ENCODE measurements at places on chromosomes 2 and 18. TPM values are rescaled to one million over a fixed set of nuclear protein-coding genes. Genes with fewer than 3 reads are reported as not detected.

CYP27C1 gene
- polyA plus RNA-seq, result 0.97 TPM

DNA sequence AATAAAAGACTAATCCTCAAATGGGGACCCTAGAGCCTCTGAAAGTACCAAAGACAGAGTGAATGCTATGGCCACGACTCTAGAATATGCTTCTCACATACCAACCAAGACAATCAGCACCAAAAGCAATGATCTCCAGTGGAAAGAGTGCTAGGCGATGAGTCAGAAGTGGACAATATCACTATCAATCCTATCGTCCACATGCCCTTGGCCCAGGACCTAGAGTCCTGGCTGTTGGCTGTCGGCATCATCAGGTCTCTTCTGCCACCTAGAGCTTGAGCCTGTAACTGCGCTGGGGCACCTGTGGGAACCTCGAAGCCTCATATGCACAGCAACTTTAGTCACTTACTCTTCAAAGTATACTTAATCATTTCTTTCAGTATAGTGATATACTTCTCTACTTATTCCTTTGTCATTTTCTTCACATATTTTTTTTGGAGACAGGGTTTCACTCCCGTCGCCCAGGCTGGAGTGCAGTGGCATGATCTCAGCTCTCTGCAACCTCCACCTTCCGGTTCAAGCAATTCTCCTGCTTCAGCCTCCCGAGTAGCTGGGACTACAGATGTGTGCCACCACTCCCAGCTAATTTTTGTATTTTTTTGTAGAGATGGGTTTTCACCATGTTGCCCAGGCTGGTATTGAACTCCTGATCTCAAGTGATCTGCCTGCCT is 29.7 kb downstream of the NOL10 start:
- DNase-seq, result peak; percentile 88

GRCh38 chr2:98726205-98726604 is 4.7 kb downstream of the MGAT4A start:
- no peak for DNase-seq

DYSF gene
- 6.5 TPM for polyA plus RNA-seq

DNA sequence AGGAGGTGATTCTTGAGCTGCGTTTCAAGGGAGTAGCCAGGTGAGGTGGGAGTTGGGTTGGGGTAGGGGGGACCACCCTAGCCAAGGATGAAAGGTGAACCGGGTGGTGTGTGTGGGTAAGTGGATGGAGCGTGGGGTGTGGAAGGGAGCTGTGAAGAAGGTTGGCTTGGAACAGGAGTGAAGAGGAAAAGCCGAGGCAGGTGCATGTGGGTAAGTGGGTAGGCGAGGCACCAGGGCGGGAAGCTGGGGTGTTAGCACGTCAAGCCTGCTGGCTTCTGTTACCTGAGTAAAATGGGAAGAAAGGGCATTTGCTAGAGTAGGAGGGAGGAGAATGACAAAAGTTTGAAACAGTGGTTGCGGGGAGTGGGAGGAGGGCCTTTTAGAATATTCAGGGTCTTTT is 31.6 kb downstream of the TANC1 start:
- no peak for DNase-seq

- DNase-seq, result no peak
Observed at GRCh38 chr2:102592601-102593000, 26.8 kb upstream of the SLC9A2 start.
